ENCODE measurements at places on chromosomes 1 and 21. TPM values are rescaled to one million over a fixed set of nuclear protein-coding genes. Genes with fewer than 3 reads are reported as not detected.

DNA sequence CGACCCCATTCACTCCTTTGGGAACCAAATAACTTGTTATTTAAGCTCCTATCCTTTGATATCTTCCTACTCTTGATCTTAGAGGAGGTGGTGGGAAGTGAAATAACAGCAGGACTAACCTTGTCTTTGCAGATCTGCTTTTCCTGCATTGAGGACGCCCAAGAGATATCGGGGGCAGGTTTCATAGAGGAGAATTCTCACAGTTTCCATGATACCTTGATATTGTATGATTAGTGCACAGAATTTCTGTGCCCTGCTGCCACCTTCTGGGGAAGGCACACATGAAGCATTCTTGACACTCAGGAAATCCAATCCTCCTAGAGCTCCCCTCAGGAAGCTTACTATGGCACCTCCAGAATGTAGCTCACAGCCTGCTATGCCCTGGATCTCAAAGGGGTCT is 1.6 kb downstream of the CD1B start:
- DNase-seq = no peak

The ADORA3 gene
- total RNA-seq = 0.64 TPM

The LCE3A gene
- not detected for total RNA-seq

The TTC24 gene
- total RNA-seq = not detected

DNA sequence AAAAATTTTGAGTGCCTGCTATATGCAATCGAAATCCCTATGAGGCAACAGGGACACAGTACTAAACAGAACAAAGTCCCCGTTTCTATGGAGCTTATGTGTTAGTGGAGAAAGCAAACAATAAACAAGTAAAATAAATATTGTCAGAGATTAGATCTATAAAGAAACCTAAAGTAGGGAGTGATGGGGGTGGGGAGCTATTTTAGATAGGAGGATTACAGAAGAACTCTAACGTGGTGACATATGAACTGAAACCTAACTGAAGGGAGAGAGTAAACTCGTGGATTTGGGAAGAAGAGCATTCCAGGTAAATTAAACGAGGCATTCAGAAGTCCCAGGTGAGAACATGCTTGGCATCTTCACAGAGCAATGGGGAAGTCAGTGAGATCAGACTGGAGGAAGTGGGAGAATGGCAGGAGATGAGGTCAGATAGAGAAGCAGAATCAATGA is 154.5 kb downstream of the DENND1B start:
- no peak for DNase-seq

- no peak for DNase-seq
Measured at GRCh38 chr1:162629077-162629627, 3.1 kb upstream of the DDR2 start.

Data from suprapubic skin (tissue), 4 donors.